Lung (tissue), 17 donors: ENCODE measurements at places on chromosomes 3 and 15. TPM values are rescaled to one million over a fixed set of nuclear protein-coding genes. Genes with fewer than 3 reads are reported as not detected.

The MINAR1 gene
- total RNA-seq: 0.37 TPM

DNA sequence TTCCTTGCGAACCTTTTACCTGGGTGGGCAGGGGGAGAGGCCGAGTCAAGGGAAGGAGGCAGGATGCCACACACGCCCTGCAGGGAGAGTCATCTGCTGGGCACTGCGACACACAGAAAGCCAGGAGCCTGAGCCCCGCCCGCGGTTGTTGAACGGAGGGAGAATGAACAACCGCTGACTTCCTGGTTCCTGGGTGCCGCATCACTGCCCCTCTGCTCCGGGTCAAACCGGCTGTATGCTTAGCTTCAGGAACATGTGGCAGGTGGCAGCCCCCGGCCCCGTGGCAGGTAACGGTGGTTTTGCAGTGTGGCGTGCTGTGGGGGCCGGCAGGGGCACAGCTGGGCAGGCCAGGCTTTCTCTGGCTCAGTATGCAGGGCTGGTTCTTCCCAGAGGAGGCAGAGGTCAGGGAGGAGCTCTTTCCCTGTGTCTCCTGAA is 33.4 kb downstream of the APBA2 start:
- no peak for DNase-seq

The THOC7 gene
- 45.1 TPM for total RNA-seq

The GOLGA6L7 gene
- total RNA-seq: not detected

GRCh38 chr15:98324341-98324970 is 323.9 kb upstream of the IGF1R start:
- no peak for DNase-seq

The PRSS50 gene
- total RNA-seq: 2.2 TPM

GRCh38 chr3:196246612-196247308 is 30.4 kb downstream of the SLC51A start:
- no peak for DNase-seq

DNA sequence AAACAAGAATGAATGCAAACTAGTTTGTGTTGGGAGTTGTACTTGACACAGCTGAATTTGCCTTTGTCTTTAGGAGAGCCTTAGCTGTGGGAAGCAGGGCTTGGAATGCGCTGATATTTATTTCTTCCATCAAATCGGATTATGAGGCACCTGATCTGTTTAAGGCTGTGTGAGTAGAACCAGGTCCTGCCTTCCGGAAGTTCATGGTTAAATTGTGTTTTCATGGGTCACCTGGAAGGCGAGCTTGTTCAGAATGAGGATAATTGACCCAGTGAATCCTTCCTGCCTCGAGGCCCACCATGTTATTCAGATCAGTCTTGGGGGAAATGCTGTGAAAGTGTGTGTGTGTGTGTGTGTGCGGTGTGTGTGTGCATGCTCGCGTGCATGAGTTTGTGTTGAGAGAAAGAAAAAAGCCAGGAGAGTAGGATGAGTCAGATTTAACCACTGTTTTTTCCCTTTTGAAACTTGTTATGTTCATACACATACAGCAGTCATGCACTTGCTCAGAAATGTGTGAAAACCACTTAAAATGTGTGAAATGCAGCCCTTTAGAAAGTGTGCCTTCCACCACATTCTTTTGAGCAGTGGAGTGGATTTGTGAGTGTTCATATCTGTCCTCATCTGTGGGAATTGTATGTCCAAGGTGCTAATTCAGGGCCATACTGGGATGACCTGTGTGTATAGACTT is 36.7 kb downstream of the SMAD3 start:
- DNase-seq: no peak

- no peak for DNase-seq
Measured at GRCh38 chr15:39009740-39010139, 445.1 kb upstream of the RASGRP1 start.

GRCh38 chr3:52054661-52055511 is 1.5 kb downstream of the DUSP7 start:
- DNase-seq: no peak

- no peak for DNase-seq
Measured at GRCh38 chr3:69273896-69274295, 112.0 kb downstream of the FRMD4B start.

DNA sequence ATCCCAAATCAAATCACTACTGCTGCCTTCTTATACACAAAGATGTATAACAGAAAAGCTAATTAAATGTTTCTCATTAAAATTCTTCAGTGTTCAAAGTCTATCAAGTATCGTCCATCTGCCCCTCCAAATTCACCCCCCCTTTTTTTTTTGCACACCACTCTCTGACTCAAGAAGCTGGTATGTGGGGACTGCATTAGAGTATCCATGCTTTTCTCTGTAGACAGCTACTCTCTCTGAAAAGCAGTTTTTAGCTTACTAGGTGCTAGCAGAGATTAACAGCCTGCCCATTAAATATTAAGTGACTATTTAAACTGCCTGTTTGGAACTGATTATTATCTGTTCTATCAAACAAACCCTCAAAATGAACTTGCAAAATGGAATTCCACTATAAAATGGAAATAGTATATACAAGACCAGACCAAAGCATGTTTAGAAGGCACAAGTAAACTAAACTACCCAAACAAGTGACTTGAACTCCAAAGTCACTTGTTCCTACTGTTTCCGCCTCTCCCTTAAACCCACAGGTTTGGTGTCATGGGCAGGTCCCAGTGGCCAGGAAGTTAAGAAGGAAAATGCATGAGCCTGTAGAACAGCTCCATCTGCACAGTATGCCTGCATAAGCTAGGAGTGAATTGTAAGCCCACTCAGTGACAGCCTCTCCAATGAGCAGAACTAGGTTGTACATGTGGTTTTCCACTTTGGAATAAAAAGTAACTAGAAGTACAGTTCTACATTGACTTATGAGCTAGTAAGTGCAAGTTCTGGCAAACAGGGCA is 32.5 kb downstream of the GBE1 start:
- DNase-seq: no peak

DNA sequence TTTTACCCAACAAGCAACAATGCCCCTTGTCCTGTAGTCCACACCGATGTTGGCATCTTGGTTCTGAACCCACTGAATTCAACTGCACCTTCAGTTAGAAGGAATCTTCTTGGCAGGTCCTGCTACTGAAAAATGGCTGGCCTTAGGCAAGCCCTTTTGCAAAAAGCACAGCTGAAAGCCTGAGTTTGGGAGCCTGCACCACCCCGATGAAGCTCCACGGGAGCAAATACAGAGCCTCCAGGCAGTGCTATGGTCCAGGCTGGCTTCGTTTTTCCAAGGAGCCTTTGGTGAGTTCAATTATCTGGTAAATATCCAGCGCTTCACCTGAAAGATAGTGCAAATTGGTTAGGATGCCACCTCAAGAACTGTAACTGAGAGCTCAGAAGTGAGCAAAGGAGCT is 18.1 kb downstream of the POLG start:
- no peak for DNase-seq

DNA sequence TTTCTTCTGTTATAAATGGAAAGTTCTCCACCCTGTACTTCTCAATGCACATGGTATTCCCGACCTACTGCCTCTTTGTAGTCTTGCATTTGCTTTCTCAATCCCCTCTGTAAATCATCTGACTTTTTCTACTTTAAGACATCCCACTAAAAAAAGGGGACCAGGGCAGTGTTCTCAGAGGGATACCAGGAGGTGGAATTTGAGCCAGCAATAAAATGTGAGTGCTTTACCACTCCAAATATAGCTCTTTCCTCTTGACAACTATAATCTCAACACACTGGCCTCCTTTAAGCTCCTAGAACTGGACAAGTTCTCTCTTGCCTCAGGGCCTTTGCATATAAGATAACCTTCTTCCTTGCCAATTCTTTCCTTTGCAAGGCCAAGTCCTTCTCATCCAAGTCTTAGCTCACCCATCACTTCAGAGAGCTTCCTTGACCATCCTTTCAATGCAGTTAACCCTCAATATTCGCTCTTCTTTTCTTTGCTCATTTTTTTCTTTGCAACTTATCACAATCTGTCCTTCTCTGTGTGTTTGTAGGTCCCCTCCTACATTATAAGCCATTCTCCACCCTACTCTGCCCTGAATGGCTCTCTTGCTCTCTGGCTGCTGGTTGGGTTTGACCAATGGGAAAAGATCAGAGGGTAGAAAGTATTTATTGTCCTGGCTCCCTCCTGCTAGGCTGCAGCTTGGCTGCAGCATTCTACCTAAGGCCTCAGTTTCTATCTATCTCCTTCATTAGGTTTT is 93.4 kb downstream of the PRICKLE2 start:
- no peak for DNase-seq

DNA sequence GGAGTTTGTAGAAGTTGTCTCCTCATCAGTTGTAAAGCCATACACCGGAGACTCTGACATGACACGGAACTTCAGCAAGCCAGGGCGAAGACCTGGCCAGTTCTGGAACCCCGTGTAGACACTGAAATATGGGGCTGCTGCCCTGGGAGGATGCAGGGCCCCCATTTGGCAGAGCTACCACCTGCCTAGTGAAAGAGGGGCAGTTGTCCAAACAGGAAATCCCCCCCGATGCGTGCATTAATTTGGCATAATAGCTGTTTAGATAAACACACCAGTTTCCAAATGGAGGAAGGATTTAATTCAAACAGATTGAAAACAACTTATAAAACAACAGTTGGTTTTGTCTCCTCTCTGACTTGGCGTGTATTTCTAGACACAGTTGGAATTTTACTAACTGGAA is 357.2 kb downstream of the GABRG3 start:
- peak; percentile 57 for DNase-seq

DNA sequence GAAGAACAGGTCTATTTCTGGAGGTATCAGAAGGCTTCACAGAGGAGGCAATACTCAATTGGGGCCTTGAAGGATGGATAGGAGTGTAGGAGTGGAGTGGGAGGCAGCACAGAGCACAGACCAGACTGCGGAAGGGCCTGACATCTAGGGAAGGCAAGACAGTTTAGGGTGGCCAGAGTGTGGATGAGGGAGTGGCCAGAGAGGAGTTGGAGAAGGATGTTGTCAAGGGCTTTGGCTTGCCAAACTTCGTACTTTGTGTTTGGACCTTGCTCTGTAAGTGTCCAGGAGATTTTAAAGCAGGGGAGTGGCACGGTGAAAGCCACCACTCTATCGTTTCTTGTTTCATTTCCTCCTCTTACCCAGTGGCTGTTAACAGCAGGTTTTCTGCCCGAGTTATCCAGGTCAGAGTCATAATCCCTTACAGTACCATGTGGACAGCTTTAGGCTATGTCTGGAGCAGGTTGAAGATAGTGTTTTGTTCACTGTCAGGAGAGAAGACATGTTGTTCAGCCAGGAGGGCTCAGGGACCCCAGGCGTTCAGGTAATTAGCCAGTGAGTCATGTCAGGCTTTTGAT is 12.3 kb downstream of the SMAD3 start:
- no peak for DNase-seq

The ESYT3 gene
- 71.0 TPM for total RNA-seq

GRCh38 chr15:76147906-76148570 is 88.3 kb downstream of the TMEM266 start:
- peak; percentile 63 for DNase-seq

- DNase-seq: peak; percentile 6
Measured at GRCh38 chr3:542021-542420, 345.5 kb downstream of the CHL1 start.

DNA sequence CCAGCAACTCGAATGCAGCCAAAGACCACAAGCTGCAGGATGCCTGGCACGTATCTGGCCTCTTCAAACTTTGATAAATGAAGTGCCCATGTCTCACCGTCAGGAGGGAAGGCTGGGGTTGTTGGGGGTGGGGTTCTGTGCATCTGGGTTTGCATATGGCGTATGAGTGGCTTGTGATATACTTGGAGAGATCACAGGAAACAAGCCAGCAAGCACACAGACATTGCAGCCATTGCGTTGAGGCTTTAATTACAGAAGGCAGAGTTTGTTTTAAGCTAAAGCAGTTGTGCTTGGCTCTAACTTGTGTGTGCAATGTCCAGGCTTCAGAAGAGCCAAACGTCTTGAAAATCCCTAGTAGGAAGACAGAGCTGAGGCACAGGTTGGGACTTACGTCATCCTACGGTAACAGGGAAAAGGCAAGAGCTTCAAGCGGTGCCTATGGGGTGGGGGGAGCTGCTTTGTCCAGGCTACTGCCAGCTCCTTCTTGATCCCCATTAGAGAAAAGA is 109.2 kb downstream of the ASB7 start:
- peak; percentile 69 for DNase-seq
